Naive thymus-derived CD8-positive, alpha-beta T cell (primary cell): ENCODE measurements at places on chromosomes 16 and 17.

GRCh38 chr16:11964761-11965551, at the start of gene TNFRSF17:
Gene TNFRSF17 (plus strand): TSS chr16:11965210. CDS start chr16:11965325, 115 bp downstream.
- no peak for DNase-seq

- DNase-seq = no peak
Measured at GRCh38 chr16:29747947-29748759, 2.4 kb upstream of the C16orf54 start.

DNA sequence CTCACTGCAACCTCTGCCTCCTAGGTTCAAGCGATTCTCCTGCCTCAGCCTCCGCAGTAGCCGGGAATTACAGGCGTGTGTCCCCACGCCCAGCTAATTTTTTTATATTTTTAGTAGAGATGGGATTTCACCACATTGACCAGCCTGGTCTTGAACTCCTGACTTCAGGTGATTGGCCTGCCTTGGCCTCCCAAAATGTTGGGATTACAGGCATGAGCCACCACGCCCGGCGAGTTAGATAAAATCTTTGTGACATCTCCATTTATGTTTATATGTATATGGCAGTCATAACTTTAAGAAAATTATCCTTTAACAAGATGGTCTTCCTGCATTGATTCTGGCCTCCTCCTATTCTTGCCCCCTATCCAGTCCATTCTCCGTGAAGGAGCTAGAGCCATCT, 24.0 kb downstream of the CCDC42 start:
- DNase-seq = no peak

- no peak for DNase-seq
Measured at GRCh38 chr17:48642843-48643696, 16.9 kb upstream of the HOXB9 start.

- no peak for DNase-seq
Measured at GRCh38 chr17:39929646-39930407, 2.3 kb downstream of the LRRC3C start.

GRCh38 chr17:50149417-50150353, 792 bp downstream of the PPP1R9B start:
- peak; percentile 69 for DNase-seq
